Activated T-cell treated with anti-CD3 and anti-CD28 coated beads for 4 hours (primary cell): ENCODE measurements at places on chromosomes 5 and 9.

- DNase-seq = peak; percentile 38
Measured at GRCh38 chr5:127072861-127073846, at the start of gene C5orf63. TSS of gene C5orf63 (minus strand) at chr5:127073502. CDS start at chr5:127058995, 14,507 bp downstream.

DNA sequence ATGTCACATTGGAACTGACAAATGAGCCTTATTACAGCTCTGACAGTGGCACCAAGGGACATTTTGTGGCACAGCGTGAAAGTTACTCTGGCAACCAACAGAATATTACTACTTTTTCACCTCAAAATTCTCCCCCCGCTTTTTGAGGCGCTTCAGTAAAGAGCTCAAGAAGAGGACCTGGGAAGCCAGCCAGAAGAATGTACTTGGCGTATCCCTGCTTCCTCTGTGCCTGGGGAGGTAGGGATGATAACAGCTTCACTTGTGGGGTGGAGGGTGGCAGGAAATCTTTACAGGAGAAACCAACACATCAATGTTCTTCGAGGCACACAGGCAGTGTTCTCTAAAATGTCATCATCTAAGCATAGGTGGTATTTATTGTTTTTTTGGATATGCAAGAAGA lies 624.1 kb downstream of the NR2F1-AS1 start:
- DNase-seq = no peak

- no peak for DNase-seq
Measured at GRCh38 chr9:69678843-69679538, 6.8 kb upstream of the APBA1 start.

- DNase-seq = peak; percentile 9
Measured at GRCh38 chr9:133609311-133610098, at the start of gene FAM163B. TSS of gene FAM163B (minus strand) at chr9:133609389. CDS start at chr9:133580223, 29,166 bp downstream.

- peak; percentile 6 for DNase-seq
Measured at GRCh38 chr5:150562832-150563231, 54.9 kb downstream of the NDST1 start.

- no peak for DNase-seq
Measured at GRCh38 chr9:68678430-68678829, 26.6 kb upstream of the PIP5K1B start.

DNA sequence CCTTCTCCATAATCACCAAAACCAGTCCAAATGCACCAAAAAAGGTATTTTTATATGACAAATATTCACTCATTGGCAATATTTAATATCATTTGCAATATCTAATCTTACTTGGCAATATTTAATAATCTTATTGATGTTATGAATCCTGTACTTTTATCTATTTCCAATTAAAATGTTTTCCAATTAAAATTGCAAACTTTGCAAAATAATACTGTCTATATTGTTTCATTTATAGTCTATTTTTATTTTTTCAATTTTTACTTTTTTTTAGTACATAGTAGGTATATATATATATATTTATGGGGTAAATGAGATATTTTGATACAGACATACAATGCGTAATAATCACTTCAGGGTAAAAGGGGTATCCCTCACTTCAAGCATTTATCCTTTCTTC lies 109.9 kb downstream of the AGTPBP1 start:
- no peak for DNase-seq

- DNase-seq = no peak
Measured at GRCh38 chr5:170783498-170784247, at the start of gene GABRP. TSS of gene GABRP (plus strand) at chr5:170783725. CDS start at chr5:170788616, 4,891 bp downstream.

DNA sequence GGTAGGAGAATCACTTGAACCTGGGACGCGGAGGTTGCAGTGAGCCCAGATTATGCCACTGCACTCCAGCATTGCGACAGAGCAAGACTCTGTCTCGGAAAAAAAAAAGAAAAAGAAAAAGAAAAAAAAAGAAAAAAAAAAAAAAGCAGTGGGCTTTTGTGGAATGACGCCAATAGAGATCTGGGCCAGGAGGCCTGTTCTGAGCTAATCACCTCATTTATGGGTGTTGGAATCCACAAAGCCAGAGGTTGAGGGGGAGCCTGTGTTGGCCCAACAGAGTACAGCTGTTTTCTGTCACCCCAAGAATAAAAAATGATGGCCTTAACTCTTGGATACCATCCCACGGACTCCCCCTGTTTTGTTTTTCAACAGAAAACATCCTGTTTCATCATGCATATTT lies 18.5 kb downstream of the OSTF1 start:
- no peak for DNase-seq

DNA sequence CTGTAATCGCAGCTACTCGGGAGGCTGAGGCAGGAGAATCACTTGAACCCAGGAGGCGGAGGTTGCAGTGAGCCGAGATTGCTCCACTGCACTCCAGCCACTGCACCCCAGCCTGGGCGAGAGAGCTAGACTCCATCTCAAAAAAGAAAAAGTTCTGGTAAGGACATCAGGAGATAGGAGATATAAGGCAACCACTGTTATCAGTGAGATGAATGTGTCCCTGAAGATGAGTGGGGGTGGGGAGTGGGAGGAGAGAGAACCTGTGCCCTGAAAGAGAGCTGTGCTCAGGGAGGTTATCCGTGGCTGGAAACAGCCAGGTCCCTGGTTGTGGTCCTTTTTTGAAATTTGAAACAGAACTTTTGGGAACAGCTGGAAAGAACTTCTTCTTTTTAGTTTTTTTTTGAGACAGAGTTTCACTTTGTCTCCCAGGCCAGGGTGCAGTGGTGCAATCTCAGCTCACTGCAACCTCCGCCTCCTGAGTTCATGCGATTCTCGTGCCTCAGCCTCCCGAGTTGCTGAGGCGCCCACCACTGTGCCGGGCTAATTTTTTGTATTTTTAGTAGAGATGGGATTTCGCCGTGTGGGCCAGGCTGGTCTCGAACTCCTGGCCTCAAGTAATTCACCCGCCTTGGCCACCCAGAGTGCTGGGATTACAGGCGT lies 2.6 kb downstream of the PTPA start:
- DNase-seq = no peak

- peak; percentile 3 for DNase-seq
Measured at GRCh38 chr5:128674837-128675446, 136.9 kb upstream of the FBN2 start.

GRCh38 chr5:76082772-76083554 lies at the start of gene SV2C:
TSS of gene SV2C (plus strand) at chr5:76083383. CDS start at chr5:76131751, 48,368 bp downstream.
- DNase-seq = no peak

DNA sequence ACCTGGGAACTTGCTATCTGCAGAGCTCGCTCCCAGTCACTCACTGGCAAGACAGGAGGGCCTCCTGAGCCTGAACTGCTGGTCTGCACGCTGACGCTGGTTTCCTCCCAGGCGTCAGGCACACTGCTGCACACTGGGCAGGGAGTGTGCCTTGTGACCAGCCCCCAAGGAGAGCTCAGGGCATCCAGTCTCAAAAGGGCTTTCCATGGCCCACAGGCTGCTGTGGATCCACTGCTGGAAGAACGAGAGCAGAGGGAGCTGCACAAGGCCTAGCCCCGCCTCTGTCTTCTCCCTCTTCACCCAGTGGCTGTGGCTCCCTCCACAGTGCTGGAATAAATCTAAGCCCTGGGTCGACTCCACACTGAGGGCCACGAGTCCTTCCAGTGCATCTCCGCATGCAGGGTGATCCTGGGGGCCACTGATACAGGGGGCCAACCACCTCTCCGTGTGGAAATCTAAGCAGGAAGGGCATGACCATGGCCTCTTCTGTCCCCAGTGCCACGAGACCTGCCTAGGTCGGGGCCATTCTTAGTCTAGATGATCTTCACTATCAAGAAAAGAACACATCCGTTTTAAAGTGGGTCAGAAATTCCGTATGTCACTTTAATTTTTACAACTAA lies 93.6 kb downstream of the CAMSAP1 start:
- DNase-seq = no peak

- no peak for DNase-seq
Measured at GRCh38 chr9:71690063-71690688, 78.1 kb downstream of the CEMIP2 start.

GRCh38 chr9:28967226-28967625 lies 1393.9 kb upstream of the C9orf72 start:
- DNase-seq = no peak

GRCh38 chr9:1554081-1555035 lies 460.8 kb upstream of the SMARCA2 start:
- no peak for DNase-seq

- DNase-seq = no peak
Measured at GRCh38 chr5:138408023-138408422, 30.8 kb upstream of the REEP2 start.

- DNase-seq = no peak
Measured at GRCh38 chr5:57435701-57436134, 46.9 kb downstream of the ACTBL2 start.

- no peak for DNase-seq
Measured at GRCh38 chr5:66639037-66639436, 42.8 kb downstream of the MAST4 start.
